Stimulated activated CD4-positive, alpha-beta T cell treated with anti-CD3 and anti-CD28 coated beads, Interleukin-15, amount 100 ng/mL, for 48 hours (primary cell): ENCODE measurements at places on chromosomes 1 and 21.

DNA sequence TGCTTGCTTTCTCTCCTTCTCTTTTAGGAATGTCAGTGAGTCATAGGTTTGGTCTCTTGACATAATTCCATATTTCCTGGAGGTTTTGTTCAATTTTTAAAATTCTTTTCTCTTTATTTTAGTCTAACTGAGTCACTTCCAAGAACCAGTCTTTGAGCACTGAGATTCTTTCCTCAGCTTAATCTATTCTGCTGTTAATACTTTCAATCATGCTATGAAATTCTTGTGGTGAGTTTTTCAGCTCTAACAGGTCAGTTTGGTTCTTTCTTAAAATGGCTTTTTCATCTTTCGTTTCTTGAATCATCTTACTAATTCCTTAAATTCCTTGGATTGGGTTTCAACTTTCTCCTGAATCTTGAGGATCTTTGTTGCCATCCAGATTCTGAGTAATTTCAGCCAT is 321.0 kb downstream of the PTBP2 start:
- no peak for DNase-seq

DNA sequence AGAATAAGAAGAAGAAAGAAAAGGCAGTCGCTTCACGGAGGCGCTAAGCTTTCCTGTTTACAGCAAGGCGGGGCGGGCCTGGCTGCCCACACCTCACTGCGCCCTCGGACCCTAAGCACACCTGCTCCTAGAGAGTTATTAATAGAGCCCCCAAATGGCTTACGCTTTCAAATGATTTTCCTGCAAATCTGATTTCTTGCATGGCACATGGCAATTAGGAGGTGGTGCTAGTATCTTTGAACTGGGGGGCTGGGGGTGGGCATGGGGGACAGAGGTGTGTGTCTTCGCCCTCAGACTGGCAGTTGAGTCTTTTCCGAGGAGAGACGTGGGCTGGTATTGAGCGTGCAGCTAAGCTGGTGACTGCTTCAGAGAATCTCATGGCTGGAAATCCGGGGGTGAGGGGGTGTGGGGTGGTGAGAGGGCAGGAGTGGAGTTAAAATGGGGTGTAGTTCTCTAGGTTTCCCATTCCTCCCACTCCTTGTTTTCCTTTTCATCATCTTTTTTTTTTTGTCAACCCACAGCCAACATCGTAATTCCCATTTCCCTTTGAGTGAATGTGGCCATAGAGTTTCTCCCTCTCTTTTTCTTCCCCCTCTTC is 1.3 kb downstream of the S1PR1 start:
- DNase-seq: peak; percentile 62

DNA sequence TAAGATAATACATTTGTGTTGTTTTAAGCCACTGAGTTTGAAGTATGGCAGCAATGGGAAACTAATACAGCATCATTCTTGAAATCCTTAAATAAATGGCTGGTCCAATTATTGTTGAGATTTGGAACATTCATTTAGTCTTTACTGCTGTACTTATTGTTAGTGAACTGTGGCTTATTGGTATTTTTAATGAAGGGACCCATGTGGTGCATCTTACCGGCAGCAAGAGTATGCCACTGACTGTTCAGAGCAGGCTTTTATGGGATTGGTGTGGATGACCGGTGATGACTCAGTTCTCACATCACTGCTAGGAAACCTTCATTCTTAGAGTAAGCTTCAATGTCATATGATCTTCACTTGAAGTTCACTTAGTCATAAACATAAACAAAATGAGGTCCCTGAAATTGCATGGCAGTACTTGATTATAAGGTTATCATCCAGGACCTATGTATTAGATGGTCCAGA is 31.5 kb downstream of the PRKAA2 start:
- no peak for DNase-seq

GRCh38 chr1:19010995-19011844 is 54.7 kb upstream of the IFFO2 start:
- DNase-seq: peak; percentile 79

- DNase-seq: no peak
Measured at GRCh38 chr1:222904451-222904850, 89.6 kb downstream of the DISP1 start.

DNA sequence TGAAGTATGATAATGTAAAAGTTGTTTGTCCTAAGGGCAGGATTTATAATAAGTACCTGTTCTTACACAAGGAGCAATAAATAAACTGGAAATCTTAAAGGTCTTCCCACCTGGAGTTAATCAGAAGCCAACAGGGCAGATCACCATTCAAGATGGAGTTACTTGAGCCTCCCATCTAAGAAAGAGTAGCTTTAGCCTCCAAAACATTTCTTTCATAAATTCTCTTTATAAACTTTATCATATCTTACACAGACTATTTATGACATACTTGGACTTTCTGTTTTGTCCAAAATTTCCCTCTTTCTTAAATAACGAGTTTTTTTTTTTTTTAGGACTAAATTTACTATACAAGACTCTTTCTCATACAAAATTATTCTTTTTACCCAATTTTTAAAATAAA is 18.5 kb downstream of the OR2T1 start:
- no peak for DNase-seq
